ENCODE measurements at places on chromosomes 16 and 17.

- peak; percentile 47 for DNase-seq
These were observed 23.0 kb downstream of the SUPT6H start for GRCh38 chr17:28684963-28685362.

GRCh38 chr16:82059983-82060421 lies 24.9 kb downstream of the HSD17B2 start:
- peak; percentile 36 for DNase-seq

DNA sequence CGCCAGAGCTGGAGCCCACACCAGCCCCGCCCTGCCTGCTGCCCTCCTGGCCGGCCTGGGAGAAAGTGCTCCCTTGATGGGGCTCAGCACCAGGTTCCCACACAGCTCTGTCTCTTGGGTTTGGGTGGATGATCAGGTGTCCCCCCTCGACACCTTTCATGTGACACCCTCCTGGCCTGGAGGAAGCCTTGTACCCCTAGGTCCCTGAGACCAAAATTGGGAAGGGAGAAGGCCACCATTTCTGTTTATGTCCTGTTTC lies 19.4 kb upstream of the PLLP start:
- no peak for DNase-seq

DNA sequence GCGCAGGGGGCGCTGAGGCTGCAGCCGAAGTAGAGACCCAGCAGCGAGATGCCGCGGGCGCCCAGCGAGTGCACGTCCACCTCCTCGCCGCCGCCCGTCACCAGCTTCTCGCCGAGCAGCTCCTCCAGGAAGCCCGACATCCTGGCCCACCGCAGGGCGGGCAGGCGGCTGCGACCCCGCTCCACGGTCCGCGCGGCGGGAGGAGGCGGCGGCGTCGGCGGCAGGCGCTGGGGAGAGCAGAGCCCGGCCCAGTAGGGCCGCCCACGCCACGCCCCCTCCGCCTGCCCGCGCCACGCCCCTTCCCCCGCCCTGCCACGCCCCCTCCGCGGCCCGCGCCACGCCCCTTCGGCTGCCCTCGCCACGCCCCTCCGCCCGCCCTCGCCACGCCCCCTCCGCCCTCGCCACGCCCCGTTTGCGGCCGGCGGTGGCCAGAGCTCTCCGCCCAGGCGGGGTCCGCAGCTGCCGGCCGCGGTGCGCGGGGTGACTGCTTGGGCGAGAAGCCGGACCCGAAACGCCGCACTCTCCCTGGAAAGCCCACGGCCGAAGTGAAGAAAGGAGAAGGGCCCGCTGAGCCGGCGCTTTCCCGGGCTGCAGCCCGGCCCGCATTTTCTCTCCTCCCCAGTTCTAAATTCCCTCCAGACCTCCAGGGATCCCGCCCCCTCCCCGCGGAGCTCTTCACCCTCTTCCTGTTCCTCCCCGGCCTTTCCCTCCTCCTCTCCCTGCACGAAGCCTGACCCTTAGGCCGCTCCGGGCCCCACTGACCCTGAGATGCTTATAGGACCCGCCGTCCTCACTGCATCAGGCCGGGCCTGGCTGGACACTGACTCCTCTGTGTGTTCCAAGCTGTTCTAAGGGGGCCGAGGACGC lies at the start of gene NXN:
Gene NXN (minus strand): TSS at position 238 of the 867 bp plus-strand sequence.
- peak; percentile 72 for DNase-seq

DNA sequence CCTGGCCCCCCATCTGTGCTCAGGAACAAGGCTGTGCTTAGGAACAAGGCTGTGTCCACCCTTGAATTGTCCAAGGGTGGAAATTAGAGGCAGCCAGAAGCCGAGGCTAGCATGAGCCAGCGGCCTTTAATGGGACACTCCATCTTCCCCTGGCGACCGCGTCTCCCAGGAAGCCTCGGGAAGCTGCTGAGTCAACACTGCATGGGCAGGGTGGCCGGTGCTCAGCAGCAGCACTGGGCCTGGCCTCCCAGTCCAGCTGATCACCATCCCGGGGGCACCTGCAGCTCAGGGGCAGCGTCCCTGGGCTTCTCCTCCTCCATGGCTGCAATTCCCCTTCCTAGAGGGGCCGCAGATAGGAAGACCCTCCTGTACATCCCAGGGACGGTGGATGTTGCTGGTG lies 180.8 kb downstream of the ENGASE start:
- DNase-seq = no peak

DNA sequence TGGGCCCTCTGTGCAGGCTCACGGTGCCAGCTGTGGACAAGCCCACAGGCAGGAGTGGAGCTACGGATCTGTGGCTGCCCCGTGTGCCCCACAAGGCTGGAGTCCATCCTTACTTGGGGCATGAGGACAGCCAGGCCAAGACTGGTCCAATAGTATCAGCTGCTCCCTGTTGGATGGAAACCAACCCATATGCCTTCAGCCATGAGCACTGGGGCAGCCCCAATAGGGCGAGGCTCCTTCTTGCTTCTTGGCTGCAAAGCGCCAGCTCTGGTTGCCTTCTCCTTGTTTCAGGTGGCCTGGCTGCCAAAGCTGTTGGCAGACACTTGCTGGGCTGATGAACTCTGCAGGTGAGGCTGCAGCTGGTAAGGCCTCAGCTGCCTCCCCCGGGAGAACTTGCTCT lies 188.0 kb downstream of the ENGASE start:
- DNase-seq = no peak

- no peak for DNase-seq
These were observed 79.1 kb downstream of the KSR1 start for GRCh38 chr17:27535178-27535928.

Data from left colon (tissue), 2 donors.